ENCODE measurements at places on chromosomes 11 and 22.

- no peak for DNase-seq
Measured at GRCh38 chr11:13009921-13010748, 1.0 kb downstream of the RASSF10 start.

DNA sequence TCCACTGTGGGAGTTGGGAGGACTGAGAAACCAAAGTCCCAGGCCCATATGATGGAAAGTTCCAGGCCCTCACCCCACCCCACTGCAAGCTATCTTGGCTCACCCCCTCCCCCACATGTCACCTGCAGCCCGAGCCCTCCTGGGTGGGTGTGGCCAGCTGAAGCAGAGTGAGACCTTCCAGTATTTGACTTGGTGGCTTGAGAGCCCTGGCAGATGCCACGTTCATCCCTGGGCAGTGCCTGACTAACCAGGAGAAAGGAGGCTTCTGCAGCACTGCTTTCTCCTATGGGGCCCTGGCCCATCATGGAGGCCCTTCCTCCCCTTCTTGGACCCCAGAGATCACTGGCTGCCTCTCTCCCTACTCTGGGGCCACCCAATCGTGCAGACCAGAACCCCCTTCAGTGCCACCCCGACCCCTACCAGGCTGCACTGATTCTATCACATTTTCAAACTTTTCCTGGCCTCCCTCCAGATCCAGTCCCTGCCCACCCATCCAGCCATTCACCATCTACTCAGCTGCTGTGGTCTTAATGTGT is 38.1 kb upstream of the WNT11 start:
- no peak for DNase-seq

GRCh38 chr11:74147199-74147929 is 23.4 kb downstream of the C2CD3 start:
- DNase-seq, result no peak

GRCh38 chr11:117835576-117835975 is 11.0 kb upstream of the FXYD2 start:
- DNase-seq, result no peak

DNA sequence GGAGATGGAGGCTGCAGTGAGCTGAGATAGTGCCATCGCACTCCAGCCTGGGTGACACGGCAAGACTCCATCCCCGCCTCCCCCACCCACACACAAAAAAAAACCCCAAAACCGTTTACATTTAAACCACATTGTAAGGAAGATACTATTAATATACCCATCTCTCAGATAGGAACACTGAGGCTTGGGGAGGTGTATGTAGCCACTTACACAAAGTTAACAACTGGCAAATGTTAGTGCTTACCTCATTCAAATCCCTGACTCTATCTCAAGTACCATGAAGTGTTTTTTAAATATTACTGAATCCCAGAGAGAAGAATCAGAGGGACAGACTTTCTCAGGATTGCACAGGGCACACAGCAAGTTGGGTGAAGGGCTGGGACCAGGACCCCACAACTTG is 164.5 kb downstream of the MIAT start:
- no peak for DNase-seq

DNA sequence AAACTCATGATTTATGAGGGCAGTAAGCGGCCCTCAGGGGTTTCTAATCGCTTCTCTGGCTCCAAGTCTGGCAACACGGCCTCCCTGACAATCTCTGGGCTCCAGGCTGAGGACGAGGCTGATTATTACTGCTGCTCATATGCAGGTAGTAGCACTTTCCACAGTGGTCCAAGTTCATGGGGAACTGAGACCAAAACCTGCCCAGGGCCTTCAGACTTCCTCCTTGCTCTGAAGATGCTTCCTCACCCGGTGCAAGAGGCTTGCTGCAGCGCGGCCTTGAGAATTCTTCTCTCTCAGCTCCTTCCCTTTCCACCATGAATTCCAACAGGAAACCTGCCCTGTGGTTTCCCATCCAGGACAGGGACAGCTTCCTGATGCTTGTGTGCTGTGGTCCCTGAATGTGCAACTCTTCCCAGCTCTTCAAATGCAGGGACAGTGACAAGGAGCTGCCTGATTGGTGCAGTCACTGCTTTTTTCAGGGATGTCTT is 53.9 kb downstream of the GGTLC2 start:
- DNase-seq, result no peak

GRCh38 chr22:19546680-19547079 is 22.5 kb upstream of the CLDN5 start:
- DNase-seq, result no peak

- no peak for DNase-seq
Measured at GRCh38 chr22:39175353-39176142, 23.1 kb upstream of the CBX7 start.

DNA sequence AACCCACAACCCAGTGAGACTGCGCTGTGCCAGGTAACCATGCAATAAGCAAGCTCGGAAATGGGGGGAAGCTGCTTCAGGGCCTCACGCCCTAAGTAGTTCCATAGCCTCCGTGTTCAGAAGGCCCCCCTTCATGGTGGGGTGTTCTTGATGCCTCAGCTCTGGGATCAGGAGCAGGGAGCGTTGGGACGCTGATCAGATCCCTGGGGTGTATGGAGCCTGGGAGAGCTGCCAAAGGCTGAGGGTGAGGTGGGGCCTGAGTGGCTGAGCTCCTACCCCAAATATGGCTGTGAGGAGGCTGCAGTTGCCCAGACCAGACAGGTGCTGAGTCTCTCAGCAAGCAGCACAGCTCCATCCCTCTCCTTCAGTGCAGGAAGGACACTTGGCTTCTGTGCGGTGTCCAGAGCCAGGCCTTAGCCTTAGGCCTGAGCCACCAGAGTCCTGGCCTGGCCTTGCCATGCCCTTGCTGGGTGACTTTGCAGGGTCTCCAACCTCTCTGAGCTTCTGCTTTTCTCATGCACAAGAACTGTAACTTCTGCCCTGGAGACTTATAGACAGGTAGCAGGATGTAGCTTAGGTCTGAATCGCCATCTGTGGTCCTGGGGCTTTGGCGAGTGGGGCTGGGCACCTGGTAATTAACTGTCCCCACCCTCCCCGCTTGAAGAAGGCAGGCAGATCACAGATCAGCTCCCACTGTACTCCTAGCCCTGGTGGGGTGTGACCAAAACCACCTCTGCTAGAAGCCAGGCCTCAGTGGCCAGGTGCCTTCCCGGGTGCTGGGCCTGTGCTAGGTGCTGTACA is 5.3 kb downstream of the MMP11 start:
- DNase-seq, result no peak

DNA sequence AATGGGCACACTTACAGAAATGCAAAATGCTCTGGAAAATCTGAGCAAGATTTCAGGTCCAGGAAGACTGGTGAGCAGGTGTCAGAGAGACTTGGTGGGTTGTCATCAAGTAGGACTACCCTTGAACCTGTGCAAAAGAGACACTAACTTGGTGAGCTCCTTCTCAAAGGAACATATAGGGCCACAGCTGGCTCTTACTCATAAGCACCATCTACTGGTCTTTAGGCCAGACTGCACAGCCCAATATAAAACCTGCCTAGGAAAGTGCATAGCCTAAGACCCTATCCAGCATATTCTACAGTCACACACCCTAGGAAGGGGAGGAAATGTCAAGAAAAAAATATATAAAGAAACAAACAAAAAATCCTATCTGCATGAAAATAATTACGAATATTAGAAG is 18.2 kb upstream of the OR10W1 start:
- DNase-seq, result no peak

- DNase-seq, result no peak
Measured at GRCh38 chr11:95140397-95141033, 50.9 kb downstream of the ENDOD1 start.

DNA sequence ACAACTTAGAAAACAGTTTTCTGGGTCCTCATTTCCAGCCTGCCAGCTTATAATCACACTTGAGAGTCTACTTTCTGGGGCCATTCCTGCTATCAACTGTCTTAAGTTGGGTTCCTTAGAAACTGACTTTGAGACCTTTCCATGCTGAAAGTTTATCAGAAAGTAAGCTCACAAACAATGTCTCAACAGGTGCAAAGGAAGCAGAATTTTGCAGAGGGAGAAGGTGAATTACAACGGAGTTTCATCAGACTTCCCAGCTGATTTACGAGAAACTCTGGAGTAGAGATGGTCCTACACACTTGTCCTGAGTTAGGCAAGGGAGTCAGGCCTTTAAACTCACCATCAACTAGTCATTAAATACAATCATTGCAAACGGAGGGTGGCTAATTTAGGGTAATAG is 4.7 kb upstream of the OR52I2 start:
- no peak for DNase-seq

GRCh38 chr11:60942219-60942618 is 9.8 kb downstream of the SLC15A3 start:
- DNase-seq, result no peak

DNA sequence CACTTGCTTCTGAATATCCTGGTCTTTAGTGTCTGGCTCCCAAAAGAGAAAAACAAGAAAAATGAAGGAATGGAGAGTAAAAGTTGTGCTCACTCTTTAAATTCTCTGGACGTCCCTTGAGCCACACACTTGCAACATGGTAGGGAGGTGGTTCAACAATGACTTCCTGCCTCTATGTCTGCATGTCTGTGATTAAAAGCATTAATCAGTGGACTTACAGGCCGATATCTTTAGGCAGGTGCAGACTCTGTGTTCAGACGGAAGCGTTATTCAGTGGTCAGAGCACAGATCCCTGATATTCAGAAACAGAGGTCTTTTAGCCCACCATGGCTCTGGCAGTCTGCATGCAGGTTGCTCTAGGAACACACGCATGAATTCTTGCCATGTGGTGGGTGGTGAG is 1920.0 kb upstream of the RAG2 start:
- DNase-seq, result no peak

All from activated CD4-positive, alpha-beta T cell treated with anti-CD3 and anti-CD28 coated beads, Interleukin-2, amount 50 U/mL, for 48 hours (primary cell).